AG04450 (cell line): ENCODE measurements at places on chromosomes 6 and 20.

GRCh38 chr6:14197118-14197517 is 79.5 kb downstream of the CD83 start:
- DNase-seq: no peak

DNA sequence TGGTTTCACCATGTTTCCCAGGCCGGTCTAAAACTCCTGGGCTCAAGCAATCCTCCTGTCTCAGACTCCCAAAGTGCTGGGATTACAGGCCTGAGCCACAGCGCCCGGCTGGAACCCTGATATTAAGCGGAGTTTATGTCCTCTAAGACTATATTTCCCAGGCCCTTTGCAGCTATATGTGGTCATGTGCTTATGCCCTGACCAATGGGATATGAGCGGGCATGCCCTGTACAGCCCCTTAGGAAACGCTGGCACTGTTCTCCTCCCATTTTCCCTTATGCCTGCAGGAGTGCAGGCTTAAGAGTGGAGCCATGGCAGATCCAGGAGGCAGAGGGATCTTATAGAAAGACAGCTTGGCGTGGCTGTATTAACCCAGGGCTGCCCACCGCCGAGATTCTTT is 29.9 kb downstream of the RSPO4 start:
- DNase-seq: no peak

GRCh38 chr20:12243327-12243726 is 325.6 kb downstream of the BTBD3 start:
- DNase-seq: no peak

DNA sequence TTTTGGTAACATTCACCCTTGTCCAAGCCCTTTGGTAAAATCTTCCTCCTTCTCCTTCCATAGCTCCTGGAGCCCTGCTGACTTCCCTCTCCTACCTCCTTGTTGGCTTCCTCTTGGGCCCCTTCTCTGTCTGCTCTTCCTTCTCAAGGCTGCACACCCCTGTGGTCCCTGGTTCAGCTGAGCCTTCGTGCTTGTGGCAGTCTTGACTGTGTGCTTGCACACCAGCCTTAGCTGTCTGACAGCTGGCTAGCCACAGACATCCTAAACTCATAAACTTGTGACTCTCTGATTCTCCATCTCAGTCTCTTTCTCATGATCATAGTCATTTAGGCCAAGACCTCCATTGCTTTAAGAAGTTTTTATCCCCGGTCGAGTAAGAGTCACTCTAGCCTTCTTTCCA is 37.1 kb downstream of the DHX35 start:
- no peak for DNase-seq

GRCh38 chr20:58553166-58553696 is 38.0 kb upstream of the APCDD1L start:
- no peak for DNase-seq

- no peak for DNase-seq
Measured at GRCh38 chr6:47672816-47673215, 25.6 kb upstream of the ADGRF4 start.

- DNase-seq: peak; percentile 52
Measured at GRCh38 chr20:8854571-8854970, 214.3 kb upstream of the PLCB4 start.

GRCh38 chr6:3013486-3013885 is 13.8 kb downstream of the NQO2 start:
- no peak for DNase-seq

- no peak for DNase-seq
Measured at GRCh38 chr20:53237461-53237860, 265.3 kb downstream of the TSHZ2 start.

GRCh38 chr6:1607516-1608221 is 2.0 kb upstream of the FOXC1 start:
- DNase-seq: no peak

DNA sequence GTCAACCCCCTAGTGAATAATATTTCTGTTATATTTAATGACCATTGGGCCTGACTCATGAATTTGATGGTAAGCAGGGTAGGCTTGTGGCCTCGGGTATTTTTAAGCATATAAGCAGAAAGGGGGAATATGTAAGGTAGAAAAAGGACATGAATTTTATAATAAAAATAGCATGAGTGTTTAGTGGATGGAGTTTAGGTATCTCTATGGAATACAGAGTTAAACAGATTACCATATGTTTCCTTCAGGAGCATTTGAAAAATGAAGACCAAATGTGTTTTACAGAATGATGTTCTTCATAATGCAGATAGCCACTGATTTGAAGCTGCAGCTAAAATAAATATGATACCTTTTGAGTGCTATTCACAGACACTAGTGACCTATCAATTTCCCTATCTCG is 191.7 kb upstream of the TSHZ2 start:
- DNase-seq: no peak

GRCh38 chr6:71496018-71496721 is 207.6 kb downstream of the OGFRL1 start:
- DNase-seq: no peak

GRCh38 chr6:75855052-75855451 is 106.0 kb downstream of the MYO6 start:
- peak; percentile 45 for DNase-seq

DNA sequence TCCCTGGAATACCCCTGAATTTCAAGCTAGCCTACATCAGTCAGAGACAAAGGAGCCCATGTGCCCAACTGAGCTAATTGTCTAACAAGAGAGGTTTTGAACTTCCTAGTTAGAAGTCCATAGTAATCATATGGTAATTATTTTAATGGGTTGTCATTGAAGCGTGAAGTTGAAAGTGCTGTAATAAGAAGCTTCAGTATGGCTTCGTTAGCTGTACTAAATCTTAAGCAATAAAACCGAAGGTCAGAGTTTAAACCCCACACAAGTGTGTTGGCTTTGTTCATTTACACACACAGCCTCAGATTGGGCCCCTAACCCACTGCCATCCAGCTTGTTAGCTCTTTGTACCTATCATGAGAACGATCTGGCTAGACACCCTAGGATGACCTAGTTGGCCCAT is 195.6 kb upstream of the RIN2 start:
- DNase-seq: no peak

DNA sequence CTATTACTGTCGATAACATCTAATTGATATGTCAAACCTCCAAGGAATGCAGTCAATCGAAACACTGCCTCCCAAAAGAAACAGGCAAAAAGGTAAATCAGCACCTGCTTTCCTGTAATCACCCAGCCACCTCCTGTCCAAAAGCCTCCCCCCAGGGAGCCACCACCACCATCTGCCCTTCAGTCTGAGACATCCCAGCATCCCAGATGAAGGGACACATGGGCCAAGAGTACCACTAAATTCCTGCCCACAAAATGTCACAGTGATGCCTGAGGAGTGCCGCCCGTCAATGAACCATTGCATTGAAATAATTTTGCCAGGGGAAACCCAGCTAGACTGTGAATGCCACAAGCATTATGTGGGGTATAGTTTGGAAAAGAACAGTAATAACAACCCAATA is 401.7 kb downstream of the ZFAND3 start:
- DNase-seq: no peak

- DNase-seq: no peak
Measured at GRCh38 chr6:109793021-109793420, 101.9 kb downstream of the FIG4 start.

GRCh38 chr6:97443408-97444080 is 160.5 kb upstream of the MMS22L start:
- no peak for DNase-seq

DNA sequence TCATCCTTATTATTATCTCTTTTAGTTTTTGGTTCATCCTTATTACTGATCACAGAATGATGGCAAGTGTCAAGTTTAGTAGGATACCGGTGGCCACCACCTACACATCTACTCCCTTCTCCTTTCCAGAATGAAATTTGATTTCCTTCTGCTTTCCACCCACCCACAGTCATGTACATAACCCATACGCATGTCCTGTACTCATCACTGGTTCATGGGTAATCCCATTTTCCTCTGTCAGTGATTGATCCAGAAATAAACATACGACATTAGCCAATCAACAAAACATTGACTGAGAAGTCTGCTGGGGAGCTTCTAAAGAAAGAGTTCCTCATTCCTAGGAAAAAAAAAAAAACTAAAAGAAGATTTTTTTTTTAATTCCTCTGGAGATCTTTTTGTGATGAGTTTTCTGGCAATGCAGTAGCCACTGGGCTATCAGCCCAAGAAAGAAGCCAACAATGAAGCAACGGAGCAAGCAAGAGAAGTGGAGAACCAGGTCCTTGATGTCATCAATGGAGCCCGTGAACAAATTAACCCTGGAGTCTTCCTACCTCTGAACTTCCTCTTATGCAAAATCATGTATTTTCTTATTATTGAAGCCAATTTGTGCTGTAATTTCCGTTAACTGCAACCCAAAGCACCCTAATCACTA is 127.8 kb downstream of the TASP1 start:
- DNase-seq: no peak

DNA sequence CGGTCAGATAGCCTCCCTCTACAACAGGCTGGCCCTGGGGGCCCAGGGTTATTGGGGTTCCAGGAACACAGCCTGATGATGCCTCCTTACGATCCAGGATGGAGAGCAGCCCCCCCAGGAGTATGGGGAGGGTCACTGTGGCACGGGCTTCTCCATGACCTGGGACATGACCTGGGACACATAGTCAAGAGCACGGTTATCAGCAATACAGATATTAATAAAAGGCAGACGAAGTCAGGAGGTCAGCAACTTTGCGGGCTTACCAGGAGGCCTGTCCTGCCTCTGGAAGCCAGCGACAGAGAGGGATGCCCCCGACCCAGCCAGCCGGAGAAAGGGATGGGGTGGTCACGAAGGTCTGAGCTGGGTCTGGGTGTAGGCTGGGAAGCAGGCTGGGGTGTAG is 795 bp downstream of the MMP24OS start:
- no peak for DNase-seq

GRCh38 chr6:77650098-77650663 is 2.7 kb upstream of the MEI4 start:
- DNase-seq: no peak

GRCh38 chr6:39933669-39934130 is 562 bp downstream of the MOCS1 start:
- no peak for DNase-seq

DNA sequence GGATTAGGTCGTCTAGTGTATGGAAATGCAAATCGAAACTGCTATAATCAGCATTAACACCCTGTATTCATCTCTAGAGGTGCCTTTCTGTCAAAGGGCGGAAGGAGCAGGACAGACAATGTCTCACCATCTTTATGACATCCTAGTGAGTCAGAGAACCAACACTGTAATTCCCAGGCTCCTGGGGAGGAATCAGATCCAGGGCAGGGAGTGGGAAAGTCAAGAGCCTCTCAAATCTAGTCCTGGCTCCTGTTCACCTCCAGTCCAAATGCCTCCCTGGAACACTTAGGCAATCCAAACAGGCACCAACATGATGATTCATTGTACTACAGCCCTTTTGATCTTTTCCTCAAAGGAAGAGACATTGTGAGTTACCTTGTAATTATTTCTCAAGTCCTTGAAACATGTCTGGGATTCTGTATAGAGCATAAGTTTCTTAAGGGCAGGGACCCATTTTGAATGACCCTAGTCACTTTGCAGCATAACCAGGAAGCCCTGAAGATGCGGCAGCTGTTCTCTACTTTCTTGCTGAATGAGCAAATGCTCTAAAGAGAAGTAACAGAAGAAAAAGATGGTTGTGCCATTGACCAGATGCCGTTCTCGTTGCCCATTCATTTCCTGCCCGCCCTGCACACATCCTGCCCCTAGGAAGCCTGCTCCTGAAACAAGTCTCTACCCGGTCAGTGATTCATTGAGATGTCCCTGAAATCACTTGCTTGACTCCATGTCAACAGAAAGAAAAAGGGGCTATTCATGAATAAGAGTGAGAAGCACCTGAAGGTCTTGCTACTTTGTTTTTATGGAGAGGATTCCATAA is 112.8 kb upstream of the JARID2 start:
- peak; percentile 27 for DNase-seq

- DNase-seq: no peak
Measured at GRCh38 chr20:4040283-4041179, 25.2 kb upstream of the RNF24 start.

DNA sequence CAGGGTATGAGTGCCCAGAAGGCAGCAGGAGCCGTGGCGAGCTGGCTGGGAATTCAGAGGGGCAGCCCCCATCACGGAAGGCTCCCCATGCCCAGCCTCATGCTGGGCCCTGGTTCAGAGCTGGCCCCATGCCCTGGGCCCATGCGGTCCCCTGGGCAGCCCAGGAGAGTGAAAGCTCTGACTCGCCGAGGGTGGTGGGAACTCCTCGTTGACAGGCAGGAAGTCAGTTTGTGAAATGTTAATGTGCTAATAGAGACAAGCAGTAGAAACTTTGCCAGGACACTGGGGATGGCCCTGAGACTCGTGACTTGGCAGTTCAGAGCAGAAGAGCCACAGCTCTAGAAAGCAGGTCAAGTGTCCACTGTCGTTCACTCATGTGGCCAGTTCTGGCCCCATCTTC is 353.0 kb downstream of the TAF4 start:
- DNase-seq: no peak

GRCh38 chr6:65979120-65979519 is 272.1 kb upstream of the EYS start:
- DNase-seq: no peak

DNA sequence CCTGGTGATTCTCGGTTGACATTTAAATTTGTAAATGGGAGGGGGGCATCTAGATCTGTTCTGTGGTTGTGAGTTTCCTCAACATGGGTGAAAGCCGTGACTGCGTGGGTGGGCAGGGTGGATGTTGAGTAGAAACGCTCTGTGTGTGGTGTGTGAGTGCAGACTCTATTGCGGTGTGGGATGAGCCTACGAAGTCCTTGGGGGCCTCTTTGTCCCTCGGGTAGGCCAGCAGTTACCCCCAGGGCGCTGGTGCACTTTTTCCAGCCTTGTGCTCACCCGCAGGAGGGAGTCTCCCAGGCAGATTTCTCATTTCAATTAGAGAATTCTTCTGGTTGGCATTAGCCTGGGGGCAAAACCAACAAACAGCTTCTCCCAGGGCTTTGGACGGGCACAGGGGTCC is 10.6 kb downstream of the TOX2 start:
- DNase-seq: no peak

DNA sequence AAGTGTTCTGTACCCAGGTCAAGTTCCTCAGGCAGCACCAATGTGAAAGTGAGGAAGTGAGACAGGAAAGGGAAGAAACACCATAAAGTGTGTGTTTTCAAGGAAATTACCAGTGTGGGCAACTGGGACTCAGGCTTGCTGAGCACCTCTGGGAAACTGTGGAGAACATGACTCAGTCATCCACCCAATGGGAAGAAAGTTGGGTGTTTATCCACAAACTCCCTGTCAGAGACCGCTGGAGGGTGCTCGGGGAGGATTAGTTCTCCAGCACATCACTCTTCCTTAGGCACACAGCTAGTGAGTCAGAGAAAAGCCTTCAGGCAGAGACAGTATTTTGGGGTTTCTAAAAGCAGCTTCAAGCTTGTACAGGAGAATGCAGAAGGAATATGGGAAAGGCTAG is 93.6 kb downstream of the PCSK2 start:
- DNase-seq: no peak

- DNase-seq: no peak
Measured at GRCh38 chr6:14294270-14294951, 176.8 kb downstream of the CD83 start.
